ENCODE measurements at places on chromosomes 3 and 15. TPM values are rescaled to one million over a fixed set of nuclear protein-coding genes. Genes with fewer than 3 reads are reported as not detected.

Gene FRMD4B
- 30.7 TPM for total RNA-seq

Gene GAP43
- total RNA-seq: 418 TPM

Gene UMPS
- total RNA-seq: 48.4 TPM

Gene SEMA3B
- 2.8 TPM for total RNA-seq

Data from diencephalon (tissue), 1 donor.